ENCODE measurements at places on chromosomes 5 and 9. TPM values are rescaled to one million over a fixed set of nuclear protein-coding genes. Genes with fewer than 3 reads are reported as not detected.

DNA sequence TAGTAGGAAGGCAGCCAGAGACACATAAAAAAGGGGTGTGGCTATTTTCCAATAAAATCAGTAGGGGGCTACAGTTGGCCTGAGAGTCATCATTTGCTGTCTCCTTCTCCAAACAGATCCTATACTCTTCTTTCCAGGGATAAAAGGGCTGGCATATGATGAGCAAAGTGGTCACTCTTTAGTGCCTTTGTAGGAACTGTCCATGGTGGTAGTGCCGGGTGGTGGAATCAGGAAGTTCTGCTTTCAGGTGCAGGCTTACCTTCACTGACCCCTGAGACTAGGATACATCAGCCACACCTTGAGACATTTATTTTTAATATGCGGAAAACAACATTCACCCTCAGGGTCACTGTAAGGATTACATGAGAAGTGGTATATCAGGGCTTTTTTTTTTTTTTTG is 80.8 kb downstream of the ASTN2 start:
- no peak for DNase-seq

The FAM153A gene
- total RNA-seq: 3.7 TPM

The CYLC2 gene
- not detected for total RNA-seq

DNA sequence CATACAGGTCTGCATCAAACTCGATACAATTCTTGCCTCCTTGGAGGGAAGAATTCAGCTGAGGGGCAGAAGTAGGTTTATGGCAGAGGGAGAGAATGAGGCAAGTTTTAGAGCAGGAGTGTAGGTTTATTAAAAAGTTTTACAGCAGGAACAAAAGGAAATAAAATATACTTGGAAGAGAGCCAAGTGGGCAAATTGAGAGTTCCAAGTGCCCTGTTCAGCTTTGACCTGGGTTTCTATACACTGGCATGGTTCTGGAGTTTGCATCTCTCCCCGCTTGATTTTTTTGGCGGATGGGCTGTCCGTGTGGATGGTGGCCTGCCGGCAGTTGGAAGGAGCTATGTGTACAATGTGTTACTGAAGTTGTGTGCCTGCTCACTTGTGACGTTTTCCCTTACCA is 116.1 kb downstream of the ALDH1A1 start:
- no peak for DNase-seq

DNA sequence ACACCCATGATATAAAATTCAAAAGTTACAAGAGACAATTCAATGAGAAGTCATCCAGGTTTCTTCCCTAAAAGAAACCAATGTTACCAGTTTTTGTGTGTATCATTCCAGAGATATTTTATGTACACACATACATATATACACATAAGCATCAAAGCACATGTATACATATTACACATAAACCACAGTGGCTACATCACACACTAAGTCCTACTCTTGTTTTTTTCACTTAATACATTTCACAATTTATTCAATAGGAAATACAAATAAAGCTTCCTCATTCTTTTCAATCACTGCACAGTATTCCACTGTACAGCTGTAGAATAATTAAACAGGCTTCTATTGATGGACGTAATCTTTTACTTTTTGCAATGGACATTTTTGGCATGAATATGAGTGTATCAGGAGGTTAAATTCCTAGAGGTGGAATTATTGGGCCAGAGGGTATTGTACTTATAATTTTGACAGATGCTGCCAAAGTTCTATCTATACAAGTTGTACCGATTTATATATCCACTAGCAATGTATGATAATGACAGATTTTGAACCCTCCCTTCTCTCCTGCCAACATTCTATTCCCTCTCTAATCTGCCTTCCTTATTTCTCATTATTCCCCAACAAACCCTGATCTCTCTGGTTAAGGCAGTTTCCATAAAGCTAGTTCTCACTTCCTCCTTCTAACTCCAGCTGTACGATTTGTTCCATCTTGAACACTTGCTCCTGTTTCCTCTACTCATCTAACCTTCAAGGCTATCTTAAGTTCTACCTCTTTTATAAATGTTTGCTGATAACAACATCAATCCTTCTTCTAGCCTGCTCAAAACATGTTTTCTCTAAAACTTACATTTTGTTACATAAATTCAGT is 35.2 kb downstream of the MRPS27 start:
- DNase-seq: no peak

The LSM11 gene
- 3.1 TPM for total RNA-seq

The IL3 gene
- total RNA-seq: not detected

- DNase-seq: no peak
Measured at GRCh38 chr9:116275418-116276195, 122.0 kb downstream of the PAPPA start.

GRCh38 chr5:82661462-82661861 is 383.3 kb upstream of the RPS23 start:
- no peak for DNase-seq

DNA sequence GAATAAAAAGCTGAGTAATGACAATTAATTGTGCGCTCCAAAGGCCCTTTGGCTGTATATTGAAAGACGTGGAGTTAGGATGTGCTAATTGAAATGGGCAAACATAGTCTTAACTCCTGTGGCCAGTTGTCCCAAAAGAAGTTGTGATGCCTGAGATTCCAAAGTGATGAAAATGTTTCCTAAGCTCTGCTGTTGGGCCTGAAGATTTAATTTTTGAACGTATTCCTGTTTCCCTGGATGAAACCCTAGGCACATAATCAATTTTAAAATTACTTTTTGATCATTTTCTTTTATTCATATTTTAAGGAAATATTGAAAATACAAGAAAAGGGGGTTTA is 87.9 kb downstream of the PRDM6 start:
- DNase-seq: no peak

- no peak for DNase-seq
Measured at GRCh38 chr5:138515556-138516245, 27.3 kb downstream of the ETF1 start.

- no peak for DNase-seq
Measured at GRCh38 chr9:82456642-82457041, 468.1 kb downstream of the SPATA31D1 start.

Data from lower lobe of right lung (tissue), 2 donors.